Right ventricle myocardium superior (tissue), 1 donor: ENCODE measurements at places on chromosomes 5 and 9.

DNA sequence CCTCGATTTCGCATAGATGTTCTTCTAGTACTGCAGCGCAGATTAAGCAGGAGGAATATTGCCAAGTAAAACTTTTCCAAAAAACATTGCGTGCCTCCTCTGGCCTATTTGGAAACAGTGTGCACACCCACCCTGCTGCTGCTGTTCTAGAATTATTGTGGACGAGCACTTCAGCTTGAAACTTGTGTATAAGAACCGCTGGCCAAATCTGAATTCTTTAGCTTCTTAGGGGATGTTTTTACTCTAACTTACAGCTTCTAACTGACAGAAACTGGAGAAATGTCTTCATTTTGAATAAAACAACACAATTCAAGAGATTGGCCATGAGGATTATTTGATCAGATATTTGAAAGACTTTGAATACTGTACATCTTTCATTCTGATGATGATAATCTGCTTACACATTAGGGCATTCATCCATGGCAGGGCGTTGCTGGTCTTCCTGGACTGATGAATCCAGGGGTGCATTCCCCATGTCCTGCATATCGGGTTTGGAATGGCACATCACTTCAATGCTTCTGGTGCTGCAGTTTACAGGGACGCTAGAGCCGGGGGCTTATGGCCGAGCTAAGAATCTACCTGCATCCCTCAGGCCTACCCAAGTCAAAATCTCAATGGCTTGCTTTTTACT lies 6.5 kb downstream of the ADAMTS16 start:
- no peak for DNase-seq

DNA sequence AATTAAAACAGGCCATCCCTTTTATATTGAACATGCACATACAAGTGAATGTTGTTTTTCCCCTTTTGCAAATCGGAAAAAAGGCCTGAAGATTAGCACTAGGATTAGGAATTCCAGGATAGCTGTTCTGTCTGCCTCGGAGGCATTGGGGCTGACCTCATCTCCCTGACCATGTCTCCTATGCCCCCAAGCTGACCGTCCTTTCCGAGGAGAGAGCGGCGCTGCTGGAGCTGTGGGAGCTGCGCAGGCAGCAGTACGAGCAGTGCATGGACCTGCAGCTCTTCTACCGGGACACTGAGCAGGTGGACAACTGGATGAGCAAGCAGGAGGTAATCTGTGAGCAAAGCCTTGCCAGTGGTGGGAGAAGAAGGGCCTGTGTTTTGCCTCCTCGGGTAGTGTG lies 28.3 kb downstream of the SPTAN1 start:
- DNase-seq = no peak

DNA sequence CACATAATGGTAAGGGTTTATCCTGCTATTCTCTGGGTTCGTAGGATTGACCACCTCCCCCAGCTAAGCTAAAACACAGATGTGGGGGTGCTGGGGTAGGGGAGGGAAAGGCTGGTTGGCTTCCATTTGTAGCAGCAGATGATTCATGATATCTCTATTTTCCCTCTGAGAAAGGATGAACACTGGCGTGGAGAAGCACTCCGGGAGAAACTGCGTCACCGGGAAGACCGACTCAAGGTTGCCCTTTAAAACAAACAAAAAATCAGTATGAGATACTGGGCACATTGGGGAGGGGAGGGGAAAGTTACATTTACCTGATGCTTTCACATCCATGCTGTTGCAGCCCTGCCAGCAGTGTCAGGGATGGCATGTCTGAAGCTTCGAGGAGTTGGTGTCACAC lies 28.2 kb downstream of the RAB14 start:
- DNase-seq = no peak

GRCh38 chr9:101849102-101849707 lies 110.8 kb upstream of the GRIN3A start:
- no peak for DNase-seq

GRCh38 chr5:65047948-65048690 lies 279.4 kb downstream of the CWC27 start:
- DNase-seq = no peak
